CD4-positive, alpha-beta T cell treated with Interferon alpha-2 for 1 hour (primary cell): ENCODE measurements at places on chromosomes 11 and 22.

GRCh38 chr11:117923275-117923674 lies 5.9 kb downstream of the TMPRSS13 start:
- DNase-seq, result no peak

DNA sequence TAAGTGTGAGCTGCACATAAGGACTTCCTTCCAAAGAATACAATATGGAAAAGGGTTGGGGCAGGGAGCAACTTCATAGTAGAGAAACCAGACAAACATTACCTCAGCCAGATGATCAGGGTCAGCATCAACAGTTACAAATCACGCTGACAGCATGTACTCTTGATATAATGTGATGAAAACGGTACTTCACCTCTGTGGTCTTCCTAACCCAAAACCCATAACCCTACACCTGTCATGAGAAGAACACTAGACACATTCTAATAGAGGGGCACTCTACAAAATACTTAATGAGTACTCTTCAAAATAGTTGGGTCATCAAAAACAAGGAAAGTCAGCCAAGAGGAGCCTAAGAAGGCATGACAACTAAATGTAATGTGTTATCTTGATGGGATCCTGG lies 43.9 kb downstream of the RRAS2 start:
- DNase-seq, result no peak

- no peak for DNase-seq
These were observed 38.3 kb upstream of the IGSF9B start for GRCh38 chr11:133995066-133995465.

GRCh38 chr11:88377646-88378045 lies 40.1 kb upstream of the CTSC start:
- no peak for DNase-seq

- DNase-seq, result no peak
These were observed 24.0 kb downstream of the TNKS1BP1 start for GRCh38 chr11:57300785-57301184.

- no peak for DNase-seq
These were observed 274.0 kb upstream of the MPPED2 start for GRCh38 chr11:30860146-30860545.

DNA sequence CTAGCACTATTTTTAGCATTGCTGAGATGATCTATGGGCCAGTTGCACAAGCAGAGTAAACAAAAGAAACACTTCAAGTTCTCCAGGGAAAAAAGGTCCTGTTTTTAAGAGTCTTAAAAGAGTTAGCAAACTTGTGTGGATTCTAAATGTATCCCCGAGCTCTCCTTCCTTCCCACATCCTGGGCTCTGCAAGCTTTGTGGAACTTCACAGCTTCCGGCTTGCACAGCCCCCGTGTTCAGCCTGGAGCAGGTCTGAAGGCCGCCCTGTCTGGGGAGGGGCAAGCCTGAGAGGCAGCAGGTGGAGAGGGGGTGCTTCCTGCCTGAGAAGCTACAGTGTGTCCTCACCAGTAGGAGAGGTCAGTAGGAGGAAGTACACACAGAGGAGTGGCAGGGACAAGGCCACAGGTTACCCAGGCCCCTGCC lies 35.1 kb upstream of the SUSD2 start:
- peak; percentile 25 for DNase-seq

DNA sequence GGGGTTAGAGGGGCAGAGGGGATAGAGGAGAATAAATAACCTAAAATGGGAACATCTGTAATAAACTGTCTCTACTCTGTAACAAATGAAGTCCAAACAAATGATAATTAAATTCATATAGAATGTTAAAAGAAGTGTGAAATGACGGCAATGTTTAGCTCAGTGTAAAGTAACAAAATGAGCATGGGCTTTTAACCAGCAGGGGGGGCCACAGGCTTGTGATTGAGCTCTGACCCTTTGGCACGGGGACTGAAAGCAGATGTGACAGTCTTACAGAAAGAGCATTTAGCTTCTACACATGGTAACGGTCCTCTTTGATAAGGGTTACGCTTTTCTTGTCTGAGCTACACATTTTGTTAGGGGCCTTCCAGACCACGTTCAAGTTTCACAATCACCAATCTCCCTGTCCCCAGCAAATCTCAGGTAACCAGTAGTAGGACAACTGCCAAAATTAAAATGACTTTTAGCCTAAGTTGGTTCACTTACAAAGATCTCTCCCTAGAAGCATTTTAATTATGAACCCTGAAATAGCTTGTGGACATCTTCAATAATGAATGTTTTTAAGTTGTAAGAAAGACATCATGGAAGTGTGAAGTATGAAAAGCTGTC lies 262.5 kb downstream of the DCDC1 start:
- DNase-seq, result peak; percentile 14

DNA sequence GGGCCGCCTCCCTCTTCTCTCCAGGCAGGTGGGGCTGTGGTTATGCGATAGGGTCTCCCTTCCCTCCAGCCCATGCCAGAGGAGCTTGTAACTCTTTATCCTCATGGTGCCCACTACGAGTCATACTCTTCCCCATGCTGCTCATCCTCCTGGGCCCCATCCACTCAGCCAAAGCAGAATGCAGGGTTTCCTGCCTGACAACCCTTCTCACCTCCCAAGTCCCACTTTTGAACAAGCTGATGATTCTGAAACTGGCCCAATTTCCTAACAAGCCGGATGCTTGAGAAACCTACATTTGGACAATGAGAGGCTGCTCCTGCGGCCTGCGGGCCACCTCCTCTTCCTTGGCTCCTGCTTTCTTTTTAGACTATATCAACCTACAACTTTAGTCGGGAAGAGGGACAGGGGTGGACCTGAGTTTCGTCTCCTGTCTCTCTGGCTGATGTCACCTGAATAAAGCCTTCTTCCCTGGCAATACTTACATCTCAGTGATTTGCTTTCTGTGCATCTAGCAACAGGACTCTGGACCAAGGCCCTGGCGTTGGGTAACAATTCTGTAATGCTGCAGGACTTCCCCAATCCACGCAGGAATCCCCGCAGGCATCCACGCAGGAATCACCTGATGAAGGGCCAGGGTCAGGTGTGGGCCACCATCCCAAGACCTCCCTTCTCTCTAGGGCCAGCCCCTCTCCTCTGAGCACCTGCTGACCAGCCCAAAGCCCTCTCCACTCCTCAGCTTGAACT lies 1.5 kb upstream of the NDUFS8 start:
- no peak for DNase-seq

DNA sequence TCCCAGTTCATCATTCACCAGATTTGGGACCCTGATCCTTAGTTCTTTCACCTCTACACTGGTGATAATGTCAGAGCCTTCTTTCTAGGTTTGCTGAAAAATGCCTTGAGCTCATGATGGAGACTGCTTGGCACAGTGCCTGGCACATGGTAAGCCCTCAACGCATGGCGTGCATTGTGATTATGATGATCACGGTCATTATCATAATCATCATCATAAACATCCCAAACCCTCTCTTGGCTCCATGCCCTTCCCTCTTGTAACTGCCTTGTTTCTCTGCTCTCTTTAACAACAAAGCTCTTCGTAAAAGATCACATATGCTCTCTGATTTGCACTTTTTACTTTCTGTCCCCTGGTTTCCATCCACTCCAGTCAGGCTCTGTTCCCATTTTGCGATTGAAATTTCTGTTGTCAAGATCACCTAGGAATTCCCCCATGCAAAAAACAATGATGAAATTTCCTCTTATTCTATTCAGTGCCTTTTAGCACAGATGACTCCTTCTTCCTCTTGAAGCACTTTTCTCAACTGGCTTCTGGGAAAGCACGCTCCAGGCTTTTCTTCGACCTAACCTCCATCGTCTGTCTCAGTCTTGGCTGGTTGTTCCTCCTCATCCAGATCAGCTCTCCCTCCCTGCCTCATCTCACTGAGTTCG lies 479.1 kb downstream of the OPCML start:
- DNase-seq, result no peak

GRCh38 chr11:9774591-9775397 lies 110.9 kb downstream of the SWAP70 start:
- DNase-seq, result no peak
